T-cell (primary cell): ENCODE measurements at places on chromosomes 16 and 17.

- H3K27ac ChIP-seq: no peak overlapping the region
- peaks cover 2% of the 10 kb centered on the region for H3K27me3 ChIP-seq
- DNase-seq: no peak
Observed at GRCh38 chr17:2709183-2709661, 2.3 kb downstream of the CLUH start.

DNA sequence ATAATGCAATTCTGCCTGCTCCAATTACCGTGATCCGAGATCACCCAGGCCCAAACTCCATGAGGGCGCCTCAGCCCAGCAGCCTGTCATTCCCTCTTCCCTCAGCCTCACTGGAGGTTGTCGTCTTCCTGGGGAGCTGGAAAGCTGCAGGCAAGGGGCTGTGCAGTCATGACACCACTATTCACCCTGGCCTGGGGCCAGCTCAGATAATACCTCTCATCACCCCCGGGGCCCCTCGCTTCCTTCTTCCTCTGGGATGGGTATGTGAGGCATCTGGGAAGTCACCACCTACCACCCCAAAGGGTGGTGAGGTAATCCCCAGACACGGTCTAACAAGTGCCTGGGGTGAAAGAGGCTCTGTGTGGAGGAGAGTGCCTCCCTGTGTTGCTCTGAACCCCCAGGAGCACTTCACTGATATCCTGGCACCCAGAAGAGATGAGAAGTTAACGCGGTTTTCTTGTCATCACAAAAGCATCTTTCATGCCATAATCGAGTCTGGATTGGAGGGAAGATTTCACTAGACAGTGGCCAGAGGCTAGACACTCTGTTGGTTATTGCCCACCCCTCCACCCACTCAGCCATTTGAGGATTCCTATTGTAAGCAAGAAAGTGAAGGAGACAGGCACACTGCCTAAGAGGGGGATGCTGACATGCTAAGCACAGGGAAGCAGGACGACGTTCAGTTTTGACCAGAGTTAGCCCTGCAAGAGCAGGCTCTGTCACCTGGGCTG, 18.4 kb downstream of the CFAP20 start:
- peaks cover 26% of the 10 kb centered on the region for H3K36me3 ChIP-seq
- no peak overlapping the region for H3K27ac ChIP-seq
- H3K27me3 ChIP-seq: no peaks in the 10 kb centered on the region
- H3K4me1 ChIP-seq: no peaks in the 10 kb centered on the region
- no peak overlapping the region for H3K4me3 ChIP-seq

DNA sequence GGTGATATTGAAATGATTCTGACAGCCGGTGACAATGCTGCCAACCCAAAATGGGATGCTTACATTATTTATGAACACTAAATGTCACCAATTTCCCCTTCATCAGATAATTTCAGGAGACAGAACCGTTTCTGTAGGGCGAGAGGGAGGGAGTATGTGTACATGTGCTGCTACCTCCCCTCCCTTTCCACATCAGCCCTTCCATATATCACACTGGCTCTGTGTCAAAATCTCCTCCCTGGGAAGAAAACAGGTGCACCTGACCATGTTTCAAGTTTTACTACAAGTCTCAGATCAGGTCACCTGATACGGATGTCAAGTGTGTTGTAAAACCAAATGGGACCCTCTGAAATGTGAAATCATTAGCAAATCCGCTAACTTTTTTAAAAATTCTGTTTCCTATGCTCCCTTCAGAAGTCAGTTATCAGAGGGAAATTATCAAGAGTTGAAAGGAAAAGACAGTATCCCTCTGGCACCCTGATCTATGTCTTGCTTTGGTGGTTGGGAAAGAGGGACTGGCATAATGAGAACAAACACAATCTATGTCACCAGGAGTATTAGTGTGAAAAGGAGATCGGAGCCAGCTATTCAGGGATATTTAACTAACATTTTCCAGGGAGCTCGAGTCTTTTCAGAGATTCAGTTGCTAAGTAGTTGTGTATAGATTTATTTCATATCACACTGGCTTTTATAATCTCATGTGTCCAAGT, 1002.3 kb upstream of the CDH8 start:
- H3K27ac ChIP-seq: no peak overlapping the region
- no peaks in the 10 kb centered on the region for H3K4me1 ChIP-seq
- H3K36me3 ChIP-seq: no peaks in the 10 kb centered on the region
- DNase-seq: no peak
- no peak overlapping the region for H3K4me3 ChIP-seq

GRCh38 chr16:12262454-12263180, 286.1 kb downstream of the SNX29 start:
- H3K27ac ChIP-seq: no peak overlapping the region
- no peak overlapping the region for H3K4me3 ChIP-seq
- no peaks in the 10 kb centered on the region for H3K4me1 ChIP-seq
- H3K36me3 ChIP-seq: no peaks in the 10 kb centered on the region
- no peaks in the 10 kb centered on the region for H3K27me3 ChIP-seq

DNA sequence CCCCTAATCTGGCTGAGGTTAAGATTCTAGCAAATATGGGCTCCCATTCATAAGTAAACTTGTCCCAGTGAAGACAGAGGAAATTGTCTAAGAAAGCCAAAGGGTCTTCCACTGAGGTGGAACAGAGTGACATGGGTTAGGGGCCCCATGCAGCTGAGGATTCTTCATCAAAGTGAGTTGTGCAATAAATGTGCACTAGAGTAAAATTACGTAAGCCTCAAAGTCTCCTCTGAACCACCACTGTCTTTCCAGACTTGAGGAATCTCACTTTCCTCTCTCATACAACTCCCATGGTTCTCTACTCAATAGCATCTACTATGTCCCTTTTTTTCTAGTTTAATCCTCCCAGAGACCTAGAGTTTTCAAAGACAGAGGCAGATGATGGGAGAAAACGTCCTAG, 132.4 kb downstream of the CA10 start:
- H3K36me3 ChIP-seq: no peaks in the 10 kb centered on the region
- H3K27me3 ChIP-seq: no peaks in the 10 kb centered on the region
- H3K4me3 ChIP-seq: no peak overlapping the region
- no peak for DNase-seq
- no peak overlapping the region for H3K27ac ChIP-seq
- H3K4me1 ChIP-seq: no peaks in the 10 kb centered on the region

- H3K4me3 ChIP-seq: no peak overlapping the region
- no peak for DNase-seq
- no peaks in the 10 kb centered on the region for H3K36me3 ChIP-seq
- no peaks in the 10 kb centered on the region for H3K4me1 ChIP-seq
- H3K27ac ChIP-seq: no peak overlapping the region
Observed at GRCh38 chr16:59849716-59850115, 1115.6 kb upstream of the GOT2 start.
